Renal cortical epithelial cell (primary cell): ENCODE measurements at places on chromosomes 7 and 10.

DNA sequence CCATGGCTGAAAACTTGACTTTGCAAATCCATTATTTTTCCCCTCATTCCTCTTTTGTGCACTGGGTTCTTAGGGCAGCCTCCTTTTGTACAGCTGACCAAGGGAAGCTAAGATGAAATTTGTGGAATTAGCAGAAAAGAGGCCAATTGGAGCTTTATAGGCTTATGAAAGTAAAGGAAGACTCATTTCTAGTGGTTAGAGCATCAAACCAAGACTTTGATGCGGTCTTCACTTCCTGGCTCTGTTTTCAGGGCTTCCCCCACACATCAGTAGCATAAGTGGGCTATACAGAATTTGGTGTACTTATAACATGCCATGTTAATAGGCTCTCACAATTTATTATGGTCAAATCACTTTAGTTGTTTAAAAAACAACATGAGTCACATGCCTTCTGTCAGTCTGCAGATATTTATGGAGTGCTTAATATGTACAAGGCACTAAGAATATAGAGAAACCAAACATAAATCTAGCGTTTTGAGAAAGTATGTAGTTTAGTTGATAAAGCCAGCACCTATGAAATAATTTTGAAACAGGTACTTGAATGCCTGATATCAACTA lies 5.7 kb downstream of the AUTS2 start:
- no peak for DNase-seq

DNA sequence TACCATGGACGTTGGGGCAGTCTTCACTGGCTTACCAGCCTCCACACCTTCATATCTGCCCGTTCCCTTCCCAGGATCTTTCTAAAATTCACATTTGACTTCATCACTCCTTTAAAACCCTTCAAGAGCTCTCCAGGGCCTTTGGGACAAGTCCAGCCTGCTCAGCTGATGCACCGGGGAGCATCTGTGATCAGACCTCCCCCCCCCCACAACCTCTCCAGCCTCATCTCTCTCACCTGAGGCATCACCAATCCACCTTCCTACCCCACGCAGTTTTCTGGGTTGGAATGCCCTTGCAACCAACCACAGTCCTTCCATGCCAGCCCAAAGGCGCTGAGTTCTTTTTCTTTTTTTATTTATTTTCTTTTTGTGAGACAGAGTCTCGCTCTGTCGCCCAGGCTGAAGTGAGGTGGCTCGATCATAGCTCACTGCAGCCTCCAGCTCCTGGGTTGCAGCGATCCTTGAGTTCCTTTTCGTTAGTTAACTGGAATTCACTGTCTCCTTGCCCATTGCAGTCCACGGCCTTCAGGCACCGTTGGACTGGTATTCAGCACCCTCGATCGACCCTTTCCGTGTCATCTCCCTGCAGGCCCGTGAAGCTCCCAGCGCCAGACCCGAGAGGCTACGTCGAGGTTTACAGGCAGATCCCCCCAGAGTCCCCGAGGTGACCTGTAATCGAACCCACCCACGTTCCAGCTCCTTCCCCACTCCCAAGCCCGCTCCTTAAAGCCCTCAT lies 654 bp downstream of the ALKBH4 start:
- peak; percentile 40 for DNase-seq

GRCh38 chr10:102003541-102003940 lies 52.4 kb downstream of the ARMH3 start:
- DNase-seq, result no peak

DNA sequence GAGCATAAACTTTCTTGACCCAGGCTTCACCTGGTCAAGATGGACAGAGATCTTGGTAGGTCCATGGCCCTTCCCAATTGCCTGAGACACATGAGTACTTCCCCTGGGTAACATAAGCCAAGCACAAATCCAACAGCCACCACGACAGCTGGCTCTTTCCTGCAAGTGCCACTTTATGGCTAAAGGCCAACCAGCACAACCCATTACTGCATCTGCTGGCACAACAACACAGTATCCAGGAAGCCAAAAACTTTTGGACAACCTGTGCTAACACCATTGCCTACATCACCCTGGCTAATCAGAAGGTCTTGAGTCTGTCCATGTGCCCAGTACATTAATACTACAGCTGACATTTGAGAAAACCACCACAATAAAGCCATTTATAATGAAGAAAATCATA lies 548.0 kb upstream of the SEMA3D start:
- DNase-seq, result no peak

GRCh38 chr7:148997497-148997896 lies 30.8 kb downstream of the PDIA4 start:
- no peak for DNase-seq

GRCh38 chr10:110717781-110718589 lies 73.8 kb downstream of the RBM20 start:
- DNase-seq, result no peak

- DNase-seq, result peak; percentile 41
Measured at GRCh38 chr10:121307411-121307980, 290.7 kb downstream of the FGFR2 start.

DNA sequence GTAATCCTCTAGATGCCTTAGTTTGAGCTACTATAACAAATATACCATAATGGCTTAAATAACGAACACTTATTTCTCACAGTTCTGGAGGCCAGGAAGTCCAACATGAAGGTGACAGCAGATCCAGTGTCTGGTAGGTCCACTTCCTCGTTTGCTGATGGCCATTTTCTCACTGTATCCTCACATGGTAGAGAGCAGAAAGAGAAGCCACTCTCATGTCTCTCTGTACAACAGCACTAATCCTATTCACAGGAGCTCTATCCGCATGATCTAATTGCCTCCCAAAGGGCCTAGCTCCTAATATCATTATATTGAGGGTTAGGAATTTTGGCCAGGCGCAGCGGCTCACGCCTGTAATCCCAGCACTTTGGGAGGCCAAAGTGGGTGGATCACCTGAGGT lies 10.2 kb downstream of the HIBADH start:
- DNase-seq, result no peak

- DNase-seq, result no peak
Measured at GRCh38 chr10:24886290-24886680, 66.1 kb downstream of the PRTFDC1 start.

GRCh38 chr10:25142116-25142864 lies 32.5 kb upstream of the GPR158 start:
- DNase-seq, result no peak

- no peak for DNase-seq
Measured at GRCh38 chr7:5586279-5586962, 162.8 kb upstream of the TNRC18 start.

GRCh38 chr10:23693925-23694324 lies 255.1 kb downstream of the OTUD1 start:
- no peak for DNase-seq

- DNase-seq, result no peak
Measured at GRCh38 chr10:122859527-122859926, 13.9 kb upstream of the CUZD1 start.

- DNase-seq, result peak; percentile 25
Measured at GRCh38 chr7:94391726-94392392, 2.8 kb upstream of the COL1A2 start.

- peak; percentile 54 for DNase-seq
Measured at GRCh38 chr7:83413424-83413823, 235.5 kb downstream of the SEMA3E start.

DNA sequence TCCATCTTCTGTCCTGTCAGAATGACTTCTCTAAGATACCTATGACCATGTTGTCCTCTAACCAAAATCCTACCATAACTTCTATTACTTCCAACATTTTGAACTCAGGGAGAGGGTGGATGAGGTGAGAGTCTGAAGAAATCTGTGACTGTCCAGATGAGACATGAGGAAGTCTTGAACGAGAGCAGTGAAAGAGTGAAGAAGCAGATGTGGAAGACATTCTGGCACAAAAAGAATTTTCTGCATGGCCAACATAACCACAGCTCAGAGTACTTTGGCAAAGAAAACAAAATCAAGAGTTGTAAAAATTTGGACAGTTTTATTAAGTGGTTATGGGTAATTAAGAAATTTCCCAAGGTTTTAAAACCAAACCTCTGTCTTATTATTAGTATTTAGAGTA lies 141.6 kb downstream of the CPEB3 start:
- DNase-seq, result no peak

- no peak for DNase-seq
Measured at GRCh38 chr10:93876381-93876780, 17.4 kb upstream of the SLC35G1 start.

DNA sequence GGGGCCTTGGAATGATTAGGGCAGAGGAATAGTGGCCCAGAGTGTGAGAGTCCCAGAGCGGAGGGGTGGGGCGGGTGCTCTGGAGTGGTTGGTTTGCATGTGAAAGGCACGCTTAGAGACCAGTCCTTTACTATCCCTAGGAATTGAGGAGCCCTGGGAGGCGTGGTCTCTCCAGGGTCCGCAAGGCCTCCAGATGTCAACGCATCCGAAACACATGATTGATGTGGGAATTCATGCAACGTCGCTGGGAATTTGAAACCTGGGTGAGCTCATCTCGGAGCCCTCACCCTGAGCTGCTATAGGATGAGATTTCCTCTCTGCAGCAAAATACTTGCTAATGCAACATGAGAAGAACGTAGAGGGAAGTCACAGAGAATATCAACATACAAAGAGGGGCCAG lies 51.2 kb downstream of the NPTX2 start:
- DNase-seq, result no peak

GRCh38 chr10:22054961-22055360 lies 51.4 kb upstream of the DNAJC1 start:
- peak; percentile 52 for DNase-seq

- DNase-seq, result no peak
Measured at GRCh38 chr7:1994931-1995330, 237.8 kb downstream of the MAD1L1 start.

DNA sequence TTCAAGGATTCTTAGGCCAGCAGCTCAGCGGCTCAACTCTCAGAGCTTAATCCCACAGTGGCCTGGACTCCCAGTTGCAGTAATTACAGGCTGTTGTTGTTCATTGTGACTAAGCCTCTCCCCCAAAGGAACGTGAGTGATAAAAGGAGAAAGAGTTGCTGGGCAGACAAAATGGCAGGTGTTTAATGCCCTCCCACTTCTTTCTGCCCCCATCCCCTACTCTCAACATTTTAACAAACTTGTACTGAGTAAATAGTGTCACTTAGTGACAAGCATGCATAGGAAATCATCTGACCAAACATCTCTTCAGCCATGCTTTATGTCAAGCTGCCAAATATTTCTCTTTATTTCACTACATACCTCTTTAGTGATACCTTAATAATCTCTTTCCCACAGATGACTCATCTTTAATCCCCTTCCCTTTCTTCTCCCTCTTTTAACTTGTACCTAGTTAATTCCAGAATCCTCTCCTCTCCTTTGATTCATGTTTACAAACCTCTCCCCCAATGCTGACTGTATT lies 12.4 kb upstream of the MTERF1 start:
- DNase-seq, result peak; percentile 11

DNA sequence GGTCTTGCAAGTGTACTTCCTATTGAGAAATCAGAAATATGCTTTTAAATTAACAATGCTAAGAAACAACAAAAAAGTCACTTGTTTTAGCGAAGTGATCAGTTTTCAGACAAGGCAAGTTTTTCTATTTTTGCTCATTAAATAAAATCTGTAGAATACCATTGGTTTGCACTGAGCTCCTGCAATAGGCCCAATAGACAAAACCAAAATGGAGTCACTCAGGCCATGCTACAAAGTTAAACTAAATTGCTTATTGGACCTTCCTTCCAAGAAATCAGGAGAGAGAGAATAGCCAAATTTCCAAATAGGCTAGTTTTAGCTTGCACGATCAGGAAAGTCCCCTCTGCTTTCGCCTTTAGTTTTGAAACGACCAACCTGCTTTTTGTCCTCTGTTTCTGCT lies 73.4 kb upstream of the SLC13A1 start:
- no peak for DNase-seq

- DNase-seq, result no peak
Measured at GRCh38 chr7:23268746-23269145, 22.2 kb downstream of the GPNMB start.

DNA sequence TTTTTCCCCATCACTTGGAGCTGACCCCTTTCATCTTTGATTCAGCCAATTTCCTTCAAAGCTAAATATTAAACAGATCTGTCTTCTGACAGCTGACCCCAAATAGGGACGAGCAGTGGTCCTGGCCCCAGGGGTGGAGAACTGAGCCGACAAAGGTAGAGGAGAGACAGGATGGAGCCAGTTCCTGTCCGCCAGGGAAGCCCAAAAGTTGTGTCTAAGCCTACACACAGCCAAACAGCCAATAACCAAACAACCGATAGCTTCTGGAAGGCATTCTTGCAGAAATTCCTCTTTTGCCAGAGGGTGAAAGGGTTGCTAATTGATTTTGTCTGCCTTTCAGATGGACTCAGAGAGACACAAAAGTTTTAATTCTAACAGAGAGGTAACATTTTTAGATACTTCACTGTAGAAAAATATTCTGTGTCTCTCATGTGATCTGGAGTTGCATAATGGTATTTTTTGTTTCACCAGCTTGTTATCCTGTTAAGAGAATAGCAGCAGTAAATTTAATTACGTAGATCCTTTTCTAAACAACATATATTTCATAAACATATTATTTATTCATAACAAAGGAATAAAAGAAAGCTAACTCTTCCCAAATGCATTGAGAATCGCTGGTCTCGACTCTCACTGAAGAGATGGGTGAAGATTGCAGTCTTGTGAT lies 161.7 kb upstream of the LYZL1 start:
- no peak for DNase-seq

- DNase-seq, result peak; percentile 61
Measured at GRCh38 chr7:45923290-45923689, 2.2 kb upstream of the IGFBP3 start.

DNA sequence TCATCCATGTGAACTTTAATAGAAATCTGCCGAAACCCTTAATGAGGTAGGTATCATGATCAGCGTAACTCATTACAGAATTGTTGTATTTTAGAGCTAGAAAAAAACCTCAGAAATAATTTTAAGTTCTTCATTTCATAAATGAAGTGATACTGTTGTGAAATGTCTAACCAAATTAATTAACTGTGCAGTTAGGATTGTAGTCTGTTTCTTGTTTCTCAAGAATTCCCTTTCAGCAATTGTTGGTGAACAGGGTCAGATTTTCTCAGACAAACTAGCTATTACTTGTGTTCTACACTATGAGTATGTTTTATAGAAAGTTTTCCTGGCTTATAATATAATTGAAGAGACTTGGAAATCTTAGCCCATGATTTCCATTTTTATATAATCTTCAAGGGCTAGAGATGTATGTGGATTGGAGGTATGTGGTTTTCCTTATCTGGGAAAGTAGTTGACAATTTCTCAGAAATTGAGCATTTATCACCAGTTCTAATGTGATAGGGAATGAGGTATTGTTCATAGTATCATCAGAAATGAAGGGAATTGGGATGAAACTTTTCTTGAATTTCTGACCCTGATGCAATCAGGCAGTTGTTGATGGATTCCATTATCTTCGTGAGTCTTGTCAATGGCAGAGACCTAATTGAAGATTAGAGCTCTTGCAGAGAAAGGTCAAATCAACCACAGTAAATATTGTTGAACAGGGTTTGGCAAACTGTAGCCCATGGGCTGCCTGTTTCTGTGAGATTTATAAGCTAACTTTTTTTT lies 55.0 kb downstream of the ST7 start:
- no peak for DNase-seq
